ENCODE measurements at places on chromosomes 3 and 15.

- DNase-seq: no peak
Measured at GRCh38 chr3:56347219-56347871, 120.9 kb downstream of the ERC2 start.

GRCh38 chr15:81061490-81062253, 60.9 kb downstream of the TLNRD1 start:
- DNase-seq: no peak

DNA sequence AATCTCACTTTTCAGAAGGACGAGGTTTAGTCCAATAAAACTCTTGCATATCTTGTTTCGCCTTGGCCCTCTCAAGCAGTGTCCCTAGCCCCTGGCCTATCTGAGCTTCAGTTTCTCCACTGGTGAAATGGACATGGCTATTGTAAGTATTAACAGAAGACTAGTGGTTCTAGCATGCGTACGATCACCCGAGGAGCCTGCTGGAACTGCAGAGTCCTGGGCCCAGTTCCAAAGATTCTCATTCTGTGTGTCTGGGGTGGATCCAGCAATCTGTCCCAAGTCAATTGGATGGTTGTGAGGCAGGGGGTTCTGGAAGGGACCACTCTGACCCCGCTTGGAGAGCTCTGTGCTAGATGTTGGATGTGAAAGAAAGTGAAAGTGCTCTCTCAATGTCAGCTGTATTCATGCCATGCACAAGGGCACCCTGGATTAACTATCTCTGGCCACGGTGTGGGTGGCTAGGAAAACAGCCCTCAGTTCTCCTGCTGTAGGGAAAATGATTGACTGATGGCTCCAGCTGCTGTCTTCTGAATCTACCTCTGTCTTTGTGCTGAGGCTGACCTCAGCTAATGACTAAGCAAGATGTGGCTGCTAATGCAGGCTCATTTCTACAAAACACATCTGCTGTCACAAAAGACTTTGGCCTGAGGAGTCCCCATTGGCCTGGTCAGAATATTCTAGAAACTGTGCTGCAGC, 1.9 kb upstream of the PLA1A start:
- DNase-seq: no peak

- no peak for DNase-seq
Measured at GRCh38 chr3:16374047-16374934, 109.3 kb downstream of the OXNAD1 start.

DNA sequence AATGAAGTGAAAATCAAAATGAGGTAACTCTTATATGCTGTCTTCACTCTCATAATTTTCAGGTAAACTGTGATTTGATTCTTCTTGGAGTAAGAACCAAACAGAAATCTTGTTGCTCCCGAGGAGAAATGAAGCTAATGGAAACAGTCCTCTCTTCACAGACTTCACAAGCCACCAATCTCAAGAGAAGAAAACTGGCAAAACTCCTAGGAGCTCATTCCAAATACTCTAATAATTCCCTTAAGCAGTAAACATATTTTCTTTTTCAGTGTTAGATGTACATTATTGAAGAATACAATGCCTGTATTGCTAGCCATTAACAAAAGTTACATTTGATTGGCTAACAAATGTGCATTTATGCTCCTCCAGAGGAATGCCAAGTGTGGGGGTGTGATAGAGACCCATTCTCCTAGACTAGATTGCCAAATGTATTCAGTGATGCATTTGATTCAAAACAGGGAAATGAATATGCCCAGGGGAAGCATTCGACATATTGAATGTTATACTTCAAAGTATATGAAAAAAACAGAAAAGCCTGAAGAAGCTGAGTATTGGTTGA, 11.8 kb upstream of the RIOX2 start:
- DNase-seq: no peak

- DNase-seq: no peak
Measured at GRCh38 chr3:12829886-12830784, 11.2 kb downstream of the RPL32 start.

GRCh38 chr3:126114443-126115386, 30.8 kb upstream of the SLC41A3 start:
- no peak for DNase-seq

- no peak for DNase-seq
Measured at GRCh38 chr3:148863814-148864213, 1.3 kb upstream of the CPA3 start.

- no peak for DNase-seq
Measured at GRCh38 chr3:16834753-16835152, 50.0 kb upstream of the PLCL2 start.
